Caco-2 (cell line): ENCODE measurements at places on chromosomes 7 and 10. TPM values are rescaled to one million over a fixed set of nuclear protein-coding genes. Genes with fewer than 3 reads are reported as not detected.

Gene MBLAC1
- total RNA-seq: 3.2 and 3.7 TPM in 2 replicates

Gene ZNF804B
- not detected in 2 replicates for total RNA-seq

Gene LIPK
- total RNA-seq: not detected in 2 replicates

Gene GCK
- not detected in 2 replicates for total RNA-seq

Gene NUDT13
- 6.5 and 7.1 TPM in 2 replicates for total RNA-seq

Gene IGFBP1
- total RNA-seq: 0.23 TPM in 1 of 2 replicates, not detected in the other

Gene LRRC4
- not detected in 2 replicates for total RNA-seq

Gene UPK3B
- 5.3 and 9.1 TPM in 2 replicates for total RNA-seq

- DNase-seq: no peak
Measured at GRCh38 chr10:113666682-113667252, 2.9 kb upstream of the NRAP start.

GRCh38 chr10:55224007-55224781 lies 423.2 kb upstream of the PCDH15 start:
- DNase-seq: no peak

- no peak for DNase-seq
Measured at GRCh38 chr10:80108576-80109239, 23.8 kb upstream of the PLAC9 start.

DNA sequence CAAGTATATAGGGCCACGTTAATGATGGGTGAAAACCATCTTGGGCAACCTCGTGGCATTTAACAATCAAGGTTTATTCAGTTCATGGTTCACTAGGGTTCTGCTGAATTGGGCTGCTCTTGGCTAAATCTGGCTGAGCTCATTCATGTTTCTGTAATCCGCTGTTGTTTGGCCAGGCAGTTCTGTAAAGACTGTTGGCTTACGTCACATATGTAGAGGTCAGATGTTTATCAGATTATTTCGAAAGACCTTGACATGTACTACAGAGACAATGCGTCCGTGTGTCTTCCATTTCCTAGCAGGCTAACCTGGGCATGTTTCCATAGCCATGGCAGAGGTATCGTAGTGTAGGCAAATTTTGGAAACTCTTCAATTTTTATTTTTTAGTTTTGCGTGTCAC lies 190.0 kb upstream of the ZWINT start:
- DNase-seq: no peak

GRCh38 chr10:75658915-75659314 lies 227.5 kb downstream of the LRMDA start:
- no peak for DNase-seq

GRCh38 chr10:416091-416515 lies 273.4 kb downstream of the DIP2C start:
- DNase-seq: peak; percentile 47

DNA sequence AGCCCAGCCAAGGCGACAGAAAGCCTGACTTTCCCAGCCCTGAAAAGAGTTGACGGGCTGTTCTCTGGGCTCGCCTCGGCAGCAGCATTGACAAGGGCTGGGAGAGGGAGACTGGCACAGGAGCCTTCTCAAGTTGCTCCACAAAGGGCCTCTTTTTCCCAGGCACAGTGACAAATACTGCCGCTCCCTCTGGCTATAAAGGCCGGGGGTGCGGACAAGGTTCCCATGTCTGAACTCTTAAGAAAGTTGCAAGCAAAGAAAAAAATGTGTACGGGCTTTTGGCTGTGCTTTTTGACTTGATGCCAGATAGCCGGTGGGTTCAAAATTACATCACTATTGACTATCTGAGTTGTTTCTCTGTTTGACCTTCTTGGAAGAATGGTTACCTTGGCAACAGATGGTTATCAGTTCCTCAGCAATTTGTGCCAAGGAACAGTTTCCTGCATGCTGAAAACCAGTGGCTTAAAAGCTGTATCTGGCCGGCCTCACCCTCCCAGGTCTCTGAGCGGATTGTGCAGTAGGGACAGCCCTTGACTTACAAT lies 115.9 kb upstream of the EEPD1 start:
- no peak for DNase-seq

DNA sequence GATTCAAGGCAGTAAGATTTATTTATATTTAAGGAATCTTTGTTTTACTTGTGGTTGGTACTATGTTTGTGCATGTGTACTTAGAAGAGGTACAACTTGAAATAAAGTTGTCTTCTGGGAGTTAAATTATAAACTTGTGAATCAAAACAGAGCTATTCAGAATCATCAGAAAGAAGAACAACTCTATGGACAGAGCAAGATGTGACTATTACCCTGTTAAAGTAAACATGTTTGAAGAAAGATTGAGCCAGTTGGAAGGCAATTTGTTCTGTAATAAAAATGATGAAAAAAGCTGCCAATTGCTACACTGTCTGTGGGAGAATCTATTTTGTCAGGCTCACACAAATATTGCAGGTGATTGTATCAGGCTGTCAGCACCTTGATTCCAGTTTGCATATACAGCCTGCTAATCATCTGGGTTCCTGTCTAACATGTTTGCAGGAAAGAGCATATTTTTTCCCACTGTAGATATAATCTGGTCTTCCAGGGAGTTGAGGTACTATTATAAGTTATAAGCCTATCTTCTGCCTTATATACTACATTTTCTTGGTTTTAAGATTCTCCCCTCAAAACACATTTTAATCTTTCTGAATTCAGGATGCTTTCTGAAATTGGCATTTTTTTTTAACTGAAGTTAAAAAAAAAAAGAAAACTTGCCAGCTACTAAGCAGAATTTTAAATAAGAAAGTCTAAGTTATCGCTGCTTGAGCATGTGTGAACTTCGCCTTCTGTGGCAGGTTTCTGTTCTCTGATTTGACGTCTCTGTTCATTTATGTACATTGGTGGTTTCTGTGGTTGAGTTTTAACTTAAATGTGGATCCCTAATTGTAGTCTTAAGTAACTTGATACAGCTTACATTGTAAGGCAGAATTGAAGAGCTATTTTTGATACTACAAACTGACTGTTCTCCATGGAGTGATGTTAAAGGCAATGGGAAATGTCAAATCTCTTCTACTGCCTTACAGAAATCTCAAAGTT lies 46.0 kb downstream of the ZNRF2 start:
- DNase-seq: no peak

DNA sequence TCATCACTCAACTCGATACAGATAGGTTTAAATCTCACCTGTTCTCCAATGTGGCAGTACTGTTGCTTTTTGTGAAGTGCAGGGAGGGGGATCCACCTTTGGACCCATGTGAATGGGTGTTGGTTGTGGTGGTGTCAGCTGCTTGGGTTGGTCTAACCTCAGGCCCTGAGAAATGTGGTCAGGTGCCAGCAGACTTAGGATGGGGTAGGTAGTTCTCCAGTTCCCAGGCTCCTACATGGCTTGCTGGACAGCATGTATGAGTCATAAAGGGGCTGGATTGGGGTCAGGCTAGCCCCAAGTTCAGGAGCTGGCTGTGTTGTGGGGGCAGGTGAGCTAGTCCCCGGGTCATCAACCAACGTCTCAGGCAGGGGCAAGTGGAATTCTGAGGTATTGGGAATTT lies 472.6 kb upstream of the CNTNAP2 start:
- DNase-seq: no peak

DNA sequence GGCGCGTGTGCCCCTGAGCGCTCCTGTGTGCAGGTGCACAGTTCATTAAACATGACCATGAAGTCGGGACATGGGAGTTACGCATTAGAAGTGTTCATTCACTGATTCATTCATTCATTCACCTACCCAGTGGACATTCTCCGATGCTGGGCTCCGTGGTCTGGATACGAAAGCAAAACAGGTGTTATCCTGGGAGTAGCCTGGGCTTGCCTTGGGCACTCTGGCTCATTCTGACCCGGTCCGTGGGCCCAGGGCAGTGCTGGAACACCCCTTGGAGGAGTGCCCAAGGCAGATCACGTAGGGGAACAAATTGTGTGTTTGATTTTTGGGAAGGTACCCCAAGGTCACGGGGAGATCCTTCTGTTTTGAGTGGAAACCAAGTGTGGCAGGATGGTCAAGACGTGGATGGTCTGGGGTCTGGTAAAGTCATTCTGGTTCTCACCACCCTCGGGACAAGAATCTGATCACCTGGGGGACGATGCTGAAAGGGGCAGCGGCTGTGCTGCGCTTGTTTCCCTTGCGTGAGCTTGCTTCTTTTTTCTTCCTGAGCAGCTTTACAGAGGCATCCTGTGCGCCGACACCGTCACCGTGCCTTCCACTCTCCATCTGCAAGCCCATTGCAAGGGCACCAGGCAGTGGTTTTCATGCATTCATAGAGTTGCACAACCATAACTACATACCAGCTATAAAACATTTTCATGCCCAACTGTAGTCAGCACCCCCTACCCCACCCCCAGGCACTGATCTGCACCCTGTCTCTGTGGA lies 10.1 kb downstream of the ELFN1 start:
- no peak for DNase-seq

- DNase-seq: peak; percentile 82
Measured at GRCh38 chr10:69449841-69450240, 1.4 kb upstream of the TSPAN15 start.

DNA sequence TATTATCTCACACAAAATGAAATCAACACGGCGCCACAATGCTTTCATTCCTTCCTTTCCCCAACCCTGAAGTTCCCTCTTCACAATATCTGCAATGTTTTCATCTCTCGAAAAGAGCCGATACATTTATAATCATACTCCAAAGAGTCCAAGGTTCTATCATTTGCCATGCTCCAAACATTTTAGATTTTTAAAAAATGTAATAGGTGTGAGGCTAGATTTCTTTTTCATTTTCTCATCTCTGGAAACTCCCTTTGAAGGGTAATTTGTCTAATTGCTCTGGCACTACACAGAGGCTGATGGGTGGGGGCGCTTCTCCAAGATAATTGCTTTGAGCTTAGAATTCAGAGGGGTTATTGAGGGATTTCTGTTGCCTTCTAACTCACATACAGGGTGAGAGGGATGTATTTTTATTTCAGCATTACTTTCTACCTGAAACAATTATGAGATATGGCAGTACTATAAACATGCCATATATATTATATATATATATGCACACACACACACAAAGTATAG lies 4.9 kb downstream of the DLX5 start:
- no peak for DNase-seq

- no peak for DNase-seq
Measured at GRCh38 chr7:87328281-87328680, 17.2 kb upstream of the CROT start.

- DNase-seq: no peak
Measured at GRCh38 chr10:130350996-130351395, 214.8 kb downstream of the GLRX3 start.
